ENCODE measurements at places on chromosomes 16 and 17.

DNA sequence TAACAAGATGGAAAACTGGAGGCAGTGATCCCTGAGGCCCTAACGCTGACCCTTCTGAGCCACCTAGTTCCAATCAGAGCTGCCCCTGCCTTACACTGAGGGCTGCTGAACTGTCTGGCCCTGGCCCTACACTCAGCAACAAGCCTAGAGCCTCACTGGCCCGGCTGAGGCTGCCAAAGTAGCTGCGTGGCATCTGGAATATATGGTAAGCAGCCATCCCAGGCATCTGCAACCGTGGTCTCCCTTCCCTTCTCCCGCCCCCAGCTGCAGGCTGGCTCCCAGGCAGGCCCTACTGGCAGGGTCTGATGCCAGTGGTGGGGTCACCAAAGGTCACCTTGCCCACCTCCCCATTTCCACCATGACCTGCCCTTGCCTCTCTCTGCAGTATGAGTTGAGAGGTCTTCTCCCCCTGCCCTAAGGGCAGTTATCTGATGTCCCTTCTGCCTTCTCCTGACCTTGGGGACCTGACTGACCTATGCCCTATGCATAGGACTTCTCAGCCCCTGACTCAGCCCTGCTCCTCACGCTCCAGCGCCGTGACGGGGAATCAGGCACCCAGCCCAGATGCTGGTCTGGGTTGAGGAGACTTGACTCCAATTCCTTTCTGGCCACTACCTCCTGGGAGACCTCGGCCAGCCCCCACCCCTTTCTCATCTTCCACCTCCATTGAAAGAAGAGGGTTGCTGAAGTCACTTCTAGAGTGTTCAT lies 45.3 kb downstream of the CPNE2 start:
- no peak for DNase-seq

- no peak for DNase-seq
Measured at GRCh38 chr17:30995347-30995746, 24.5 kb downstream of the RNF135 start.

- no peak for DNase-seq
Measured at GRCh38 chr16:21301895-21302291, 23.8 kb upstream of the CRYM start.

- DNase-seq = no peak
Measured at GRCh38 chr17:61040666-61041065, 359.0 kb upstream of the TBX2 start.

- DNase-seq = no peak
Measured at GRCh38 chr17:76166168-76166567, 25.1 kb upstream of the FOXJ1 start.

GRCh38 chr17:7977805-7978204 lies 24.6 kb upstream of the GUCY2D start:
- DNase-seq = no peak

DNA sequence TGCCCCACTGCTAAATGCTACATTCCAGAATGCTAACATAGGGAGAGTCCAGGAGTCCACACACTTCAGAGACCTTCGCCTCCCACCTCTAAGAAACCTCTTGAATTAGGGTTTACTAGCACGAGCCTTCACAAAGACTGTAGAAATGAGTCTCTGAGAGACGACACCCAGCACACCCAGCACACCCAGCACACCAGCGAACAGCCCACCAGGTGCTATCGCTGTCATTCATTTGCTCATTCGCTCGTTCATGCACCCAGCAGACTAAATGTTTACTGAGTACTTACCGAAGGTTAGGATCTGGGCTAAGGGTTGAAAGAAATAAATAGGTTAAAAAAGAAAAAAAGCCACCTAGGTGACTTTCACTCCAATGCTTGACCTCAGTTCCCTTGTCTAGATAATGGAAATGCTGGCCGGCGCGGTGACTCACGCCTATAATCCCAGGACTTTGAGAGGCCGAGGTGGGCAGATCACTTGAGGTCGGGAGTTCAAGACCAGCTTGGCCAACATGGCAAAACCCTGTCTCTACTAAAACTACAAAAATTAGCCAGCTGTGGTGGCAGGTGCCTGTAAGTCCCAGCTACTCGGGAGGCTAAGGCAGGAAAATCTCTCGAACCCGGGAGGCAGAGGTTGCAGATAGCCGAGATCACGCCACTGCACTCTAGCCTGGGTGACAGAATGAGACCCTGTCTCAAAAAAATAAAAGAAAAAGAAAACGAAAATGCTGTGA lies 100.8 kb downstream of the ADCY9 start:
- no peak for DNase-seq

- DNase-seq = no peak
Measured at GRCh38 chr16:66668777-66669444, 27.6 kb downstream of the CMTM4 start.

DNA sequence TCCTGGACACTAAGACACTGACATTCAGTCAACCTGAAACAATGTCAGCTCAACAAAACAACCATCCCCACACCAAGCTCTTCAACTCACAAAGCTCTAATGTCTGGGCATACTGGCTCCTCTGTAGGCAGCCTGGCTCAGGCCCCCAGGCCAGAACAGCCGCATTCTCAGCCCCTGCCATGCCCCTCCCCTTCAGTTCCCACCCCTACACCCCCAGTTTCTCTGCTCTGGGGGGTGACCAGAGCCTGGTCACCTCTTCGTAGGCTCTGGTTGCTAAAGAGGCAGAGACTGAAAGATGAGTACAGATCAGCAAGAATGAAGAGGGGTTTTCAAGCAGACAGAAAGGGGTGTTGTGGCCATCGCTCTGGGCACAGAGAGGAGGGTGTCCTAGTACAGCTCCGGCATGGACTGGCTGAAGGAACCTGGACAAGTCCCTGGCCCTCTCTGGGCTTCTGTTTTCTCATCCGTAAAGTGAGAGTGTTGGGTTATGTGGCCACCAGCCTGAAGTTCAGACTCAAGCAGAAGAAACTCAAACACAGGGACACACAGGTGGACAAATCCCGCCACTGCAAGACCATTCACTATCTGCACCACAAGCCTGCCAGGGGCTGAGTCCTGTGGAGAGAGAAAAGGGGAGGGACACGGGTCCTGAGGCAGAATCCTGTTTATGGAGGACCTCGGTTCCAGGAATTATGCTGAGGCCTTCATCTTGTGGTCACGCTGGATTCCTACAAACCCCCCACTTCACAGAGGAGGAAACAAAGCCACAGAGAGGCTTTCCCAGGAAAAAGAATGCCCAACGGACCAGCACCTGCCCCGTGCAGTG lies 987 bp upstream of the SLC4A1 start:
- DNase-seq = no peak

- DNase-seq = no peak
Measured at GRCh38 chr17:27978689-27979175, 63.7 kb upstream of the NLK start.

GRCh38 chr17:2137342-2138098 lies 82.6 kb downstream of the HIC1 start:
- no peak for DNase-seq

GRCh38 chr16:69012906-69013305 lies 92.5 kb upstream of the HAS3 start:
- no peak for DNase-seq

GRCh38 chr16:53626811-53627210 lies 76.8 kb downstream of the RPGRIP1L start:
- no peak for DNase-seq

- no peak for DNase-seq
Measured at GRCh38 chr16:55283812-55284717, 39.9 kb upstream of the IRX6 start.

DNA sequence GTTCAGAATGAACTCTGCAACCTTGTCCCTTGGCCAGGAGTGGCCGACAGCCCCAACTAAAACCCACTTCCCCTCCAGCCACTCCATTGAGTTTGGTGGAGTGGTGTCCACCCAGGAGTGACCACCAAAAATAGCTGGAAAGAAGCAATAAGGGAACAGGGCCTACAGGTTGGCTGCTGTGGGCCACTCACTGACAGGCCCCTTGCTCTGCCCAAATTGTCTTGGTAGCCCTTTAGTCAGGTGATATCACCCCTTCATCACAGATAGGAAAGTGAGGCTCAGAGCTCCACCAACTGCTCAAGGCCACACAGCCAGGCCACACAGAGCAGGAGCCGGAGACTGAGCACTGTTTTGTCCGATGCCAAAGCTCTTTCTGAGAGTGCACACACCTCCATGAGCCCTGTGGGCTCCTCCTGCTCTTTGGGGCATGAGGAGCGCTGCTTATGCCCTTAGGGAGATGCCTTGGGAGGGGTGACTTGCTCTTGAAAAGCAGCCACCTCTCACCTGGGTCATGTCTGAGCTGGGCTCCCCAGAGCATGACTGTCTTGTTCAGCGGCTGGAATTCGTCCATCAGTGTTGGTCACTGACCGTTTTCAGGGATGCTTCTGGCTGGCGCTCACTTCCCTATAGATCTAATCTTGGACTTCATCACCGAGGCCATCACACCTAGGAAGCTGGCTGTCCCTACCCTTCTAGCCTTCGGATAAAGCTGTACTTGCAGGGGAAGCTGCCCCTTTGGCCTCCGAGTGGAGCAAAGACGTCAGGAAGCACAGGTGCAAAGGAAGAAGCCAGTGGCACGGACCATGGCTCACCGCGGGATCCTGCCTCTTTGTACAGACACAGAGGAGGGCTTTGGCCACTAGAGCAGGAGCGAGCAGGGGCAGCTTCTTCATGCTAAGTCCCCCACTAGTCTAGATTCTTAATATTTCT lies 186.0 kb upstream of the ZNF469 start:
- DNase-seq = no peak

Measured in CD4-positive, alpha-beta T cell treated with Interleukin-15 for 4 hours (primary cell).